ENCODE measurements at places on chromosomes 16 and 17.

DNA sequence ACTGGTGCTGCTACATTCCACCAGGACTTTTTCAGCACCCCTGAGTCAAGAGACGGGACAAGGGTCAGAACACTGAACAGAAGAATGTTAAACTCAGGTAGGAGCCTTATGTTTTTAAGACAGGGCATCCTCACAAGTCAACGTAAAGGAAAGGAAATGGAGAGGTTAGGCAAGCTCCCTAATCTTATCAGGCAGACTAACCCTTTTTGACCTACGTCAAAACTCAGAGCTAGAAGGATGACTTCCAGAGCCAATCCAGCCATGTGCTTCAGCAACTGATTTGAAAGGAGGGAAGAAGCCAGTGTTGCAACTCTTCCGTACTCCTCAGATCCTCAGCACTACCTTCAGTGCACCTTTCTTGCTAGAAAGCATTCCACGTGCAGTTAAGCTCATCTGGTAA is 46.8 kb downstream of the REXO5 start:
- no peak for DNase-seq

- no peak for DNase-seq
These were observed 426.9 kb downstream of the NPIPA7 start for GRCh38 chr16:16805809-16806208.

DNA sequence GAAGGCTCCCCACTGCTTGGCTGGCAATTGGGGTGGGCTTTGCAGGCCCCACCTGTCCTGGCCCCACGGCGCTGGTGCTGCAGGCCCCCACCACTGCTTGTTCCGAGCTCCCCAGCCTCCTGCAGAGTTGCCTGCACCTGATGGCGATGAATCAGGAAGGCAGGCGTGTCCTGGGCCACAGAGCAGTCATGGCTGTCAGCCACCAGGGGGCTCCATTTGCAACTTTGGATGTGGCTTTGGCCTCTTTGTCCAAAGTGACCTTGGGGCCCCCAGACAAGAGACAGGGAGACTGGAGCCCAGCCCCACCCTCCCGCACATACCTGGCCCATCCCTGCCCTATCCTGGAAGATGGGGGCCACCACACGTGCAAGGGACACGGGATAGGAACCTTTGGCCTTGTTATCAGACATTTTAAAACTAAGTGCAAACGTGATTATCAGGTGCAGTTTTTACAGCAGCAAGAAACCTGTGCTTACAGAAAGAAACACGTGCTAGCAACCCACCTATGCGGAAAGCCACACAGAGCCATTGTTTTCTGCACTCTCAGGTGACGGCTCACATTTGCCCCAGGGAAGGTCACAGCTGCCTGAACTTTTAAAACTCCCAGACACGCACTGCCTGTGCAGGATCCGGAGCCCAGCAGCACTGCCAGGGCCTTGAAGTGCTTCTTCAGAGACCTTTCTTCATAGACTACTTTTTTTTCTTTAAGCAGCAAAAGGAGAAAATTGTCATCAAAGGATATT is at the start of gene DNASE1:
Gene DNASE1, plus strand, starts transcription at position 443 of the 743 bp plus-strand sequence. CDS start 683 bp downstream, outside the sequence.
- peak; percentile 87 for DNase-seq

GRCh38 chr16:50017553-50017952 is 7.5 kb upstream of the CNEP1R1 start:
- DNase-seq: no peak

- DNase-seq: no peak
These were observed 32.6 kb downstream of the KLHDC4 start for GRCh38 chr16:87733190-87733589.

- DNase-seq: no peak
These were observed 31.0 kb downstream of the MAPT start for GRCh38 chr17:45925311-45925710.

GRCh38 chr17:28252436-28252835 is 66.6 kb upstream of the TMEM97 start:
- no peak for DNase-seq

DNA sequence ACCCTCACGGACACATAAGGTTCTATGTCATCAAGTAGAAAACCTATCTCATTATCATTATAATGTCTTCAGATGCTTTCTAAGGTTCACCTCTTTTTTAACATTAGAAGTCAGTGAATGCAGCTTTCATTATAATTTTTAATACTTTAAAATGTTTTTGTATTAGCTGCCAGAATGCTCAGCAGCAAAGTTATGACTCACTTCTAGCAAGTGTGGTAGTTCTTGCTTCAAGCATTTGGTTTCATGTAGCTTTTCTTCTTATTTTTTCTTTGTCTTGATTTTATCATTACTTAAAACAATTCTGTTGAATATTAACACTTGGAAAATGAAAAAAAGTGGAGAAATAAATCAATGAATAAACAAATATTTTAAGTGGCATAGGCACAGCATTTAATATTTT is 23.4 kb downstream of the LPCAT2 start:
- no peak for DNase-seq

- no peak for DNase-seq
These were observed 52.5 kb downstream of the NKD1 start for GRCh38 chr16:50600582-50601283.

- DNase-seq: no peak
These were observed 2.3 kb downstream of the SLFN5 start for GRCh38 chr17:35245196-35245486.

GRCh38 chr16:74522160-74522559 is 84.8 kb downstream of the GLG1 start:
- DNase-seq: no peak

DNA sequence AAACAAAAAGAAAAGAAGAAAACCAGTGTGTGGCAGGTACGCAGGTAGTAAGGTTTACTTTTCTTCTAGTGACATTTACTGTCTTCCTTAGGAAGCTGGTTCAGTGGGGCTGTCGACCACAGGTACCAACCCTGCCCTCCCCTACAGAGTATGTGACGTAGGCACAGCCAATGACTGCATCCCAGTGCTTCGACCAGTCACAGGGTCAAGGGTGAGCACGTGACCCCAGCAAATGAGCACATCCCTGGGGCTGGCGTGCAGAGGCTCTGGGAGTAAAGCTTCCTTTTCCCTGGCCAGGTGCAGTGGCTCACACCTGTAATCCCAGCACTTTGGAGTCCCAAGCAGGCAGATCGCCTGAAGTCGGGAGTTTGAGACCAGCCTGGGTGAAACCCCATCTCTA is 38.9 kb upstream of the PLCG2 start:
- DNase-seq: no peak

DNA sequence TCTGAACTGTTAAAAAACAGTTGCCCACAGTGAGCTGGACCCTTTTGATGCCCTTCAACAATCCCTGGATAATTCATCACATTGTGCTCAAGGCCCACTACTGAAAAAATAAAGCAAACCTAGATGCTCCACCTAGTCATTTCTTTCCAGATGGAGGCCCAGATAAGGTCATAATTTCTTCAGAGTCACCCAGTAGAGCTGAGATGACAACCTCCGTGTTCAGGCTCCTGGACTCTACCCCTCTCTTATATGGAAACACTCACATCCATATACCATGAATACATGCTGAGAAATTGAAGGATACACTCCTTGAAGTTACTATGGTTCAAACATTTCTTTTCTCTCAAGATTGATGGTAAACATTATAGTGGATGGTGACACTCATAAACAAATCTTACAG is 2.7 kb upstream of the ABCA3 start:
- DNase-seq: no peak

GRCh38 chr17:46771561-46772474 is 46.7 kb downstream of the WNT3 start:
- peak; percentile 46 for DNase-seq
